ENCODE measurements at places on chromosomes 5 and 9.

DNA sequence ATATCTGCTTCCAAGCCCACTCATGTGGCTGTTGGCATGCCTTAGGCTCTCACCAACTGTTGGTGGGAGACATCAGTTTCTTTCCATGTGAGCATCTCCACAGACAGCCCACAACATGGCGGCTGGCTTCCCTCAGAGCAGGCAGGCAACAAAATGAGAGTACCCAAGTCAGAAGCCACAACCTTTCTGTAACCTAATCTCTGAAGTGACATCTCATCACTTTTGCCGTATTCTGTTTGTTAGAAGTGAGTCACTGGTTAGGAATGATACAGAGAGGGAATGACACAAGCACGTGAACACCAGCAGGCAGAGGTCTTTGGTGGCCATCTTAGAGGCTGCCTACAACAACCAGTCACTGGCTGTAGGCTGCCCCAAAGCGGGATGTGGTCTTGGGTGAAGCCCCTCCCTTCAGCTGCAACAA lies 88.6 kb upstream of the RASGRF2 start:
- peak; percentile 28 for DNase-seq

GRCh38 chr5:119357808-119358529 lies 2.1 kb downstream of the TNFAIP8 start:
- DNase-seq = no peak

DNA sequence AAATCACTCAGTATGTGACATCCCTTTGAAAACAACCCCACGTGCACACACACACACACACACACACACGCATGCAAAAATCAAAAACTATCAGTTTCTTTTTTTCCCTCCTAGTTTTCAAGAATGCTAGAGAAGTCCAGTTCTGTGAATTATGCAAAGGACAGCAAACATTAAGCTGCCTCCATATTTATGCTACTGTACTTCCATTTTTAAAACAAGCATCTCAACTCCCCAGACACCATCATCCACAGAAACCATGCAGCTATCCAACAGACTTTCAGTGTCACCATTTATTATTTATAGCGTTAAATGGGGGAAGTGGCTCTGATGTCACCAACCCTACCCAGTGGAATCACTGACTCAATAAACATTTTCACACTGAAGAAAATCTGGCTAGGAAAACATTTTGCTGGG lies 1.6 kb downstream of the FBXW11 start:
- DNase-seq = no peak

DNA sequence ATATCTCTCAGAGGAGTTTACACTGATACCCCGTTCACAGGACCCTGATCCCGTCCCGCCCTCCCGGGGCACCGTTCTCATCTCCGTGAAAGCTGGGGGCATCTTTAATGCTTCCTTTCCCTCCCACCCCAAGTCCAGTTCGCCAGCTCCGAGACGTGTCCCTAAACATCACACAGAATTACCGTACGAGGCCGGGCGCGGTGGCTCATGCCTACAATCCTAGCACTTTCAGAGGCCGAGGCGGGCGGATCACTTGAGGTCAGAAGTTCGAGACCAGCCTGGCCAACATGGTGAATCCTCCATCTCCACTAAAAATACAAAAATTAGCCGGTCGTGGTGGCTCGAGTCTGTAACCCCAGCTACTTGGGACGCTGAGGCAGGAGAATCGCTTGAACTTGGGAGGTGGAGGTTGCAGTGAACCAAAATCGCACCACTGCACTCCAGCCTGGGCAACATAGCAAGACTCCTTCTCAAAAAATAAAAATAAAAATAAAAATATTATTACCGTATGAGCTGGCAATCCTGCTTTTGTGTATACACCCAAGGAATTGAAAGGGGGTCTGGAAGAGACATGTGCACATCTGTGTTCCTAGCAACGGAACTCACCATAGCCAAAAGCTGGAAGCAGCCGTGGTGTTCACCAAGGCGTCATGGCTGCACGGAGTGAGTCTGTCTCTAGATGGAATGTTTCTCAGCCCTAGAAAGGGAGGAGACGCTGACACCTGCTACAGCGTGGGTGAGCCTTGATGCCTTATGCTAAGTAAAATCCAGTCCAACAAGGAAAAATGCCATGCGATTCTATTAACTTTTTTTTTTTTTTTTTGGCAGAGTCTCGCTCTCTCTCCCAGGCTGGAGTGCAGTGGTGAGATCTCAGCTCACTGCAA lies 1.2 kb upstream of the ABO start:
- DNase-seq = no peak

DNA sequence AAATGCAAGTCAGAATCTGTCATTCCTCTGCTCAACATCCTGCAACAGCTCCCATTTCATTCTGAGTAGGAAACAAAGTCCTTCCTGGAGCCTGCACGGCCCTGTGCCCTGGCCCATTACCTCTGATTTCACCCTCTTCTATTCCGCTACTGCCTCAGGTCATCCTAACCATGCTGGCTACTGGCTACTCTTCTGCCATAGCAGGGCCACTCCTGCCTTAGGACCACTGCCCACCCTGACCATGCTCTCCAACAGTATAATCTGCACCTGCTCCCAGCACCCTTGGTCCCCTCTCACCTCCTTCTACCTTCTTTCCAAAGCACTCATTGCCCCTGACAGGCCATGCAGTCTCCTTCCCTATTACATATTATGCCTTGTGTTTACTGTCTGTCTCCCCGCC lies 8.2 kb downstream of the DPH7 start:
- no peak for DNase-seq

DNA sequence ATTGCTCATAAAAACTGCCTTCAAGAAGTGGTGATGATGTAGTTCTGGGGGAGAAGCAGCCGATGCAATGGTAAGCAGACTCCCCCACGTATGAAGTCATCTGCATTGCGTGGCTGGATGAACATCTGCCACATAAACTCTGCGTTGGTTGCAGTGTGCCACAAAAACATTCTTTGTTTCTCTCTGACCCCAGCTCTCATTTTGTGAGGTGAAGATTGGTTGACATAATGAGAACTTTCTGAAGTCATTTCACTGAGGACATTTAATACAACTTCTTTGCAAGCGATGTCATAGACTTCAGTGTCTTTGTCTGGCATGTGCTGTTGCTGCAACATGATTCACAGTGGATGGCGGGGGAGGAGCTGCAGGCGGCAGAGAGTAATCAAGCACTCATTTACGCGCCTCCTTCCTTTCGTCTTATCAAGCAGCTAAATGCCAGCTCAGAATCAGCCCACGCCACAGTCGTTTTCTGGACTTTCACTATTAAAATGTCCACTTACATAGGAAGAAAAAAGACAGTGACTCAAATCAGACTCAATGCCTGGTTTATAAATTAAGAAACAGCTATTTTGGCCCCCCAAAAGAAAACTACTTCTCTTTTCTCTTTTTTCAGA lies 91.5 kb upstream of the NFIL3 start:
- DNase-seq = peak; percentile 58

DNA sequence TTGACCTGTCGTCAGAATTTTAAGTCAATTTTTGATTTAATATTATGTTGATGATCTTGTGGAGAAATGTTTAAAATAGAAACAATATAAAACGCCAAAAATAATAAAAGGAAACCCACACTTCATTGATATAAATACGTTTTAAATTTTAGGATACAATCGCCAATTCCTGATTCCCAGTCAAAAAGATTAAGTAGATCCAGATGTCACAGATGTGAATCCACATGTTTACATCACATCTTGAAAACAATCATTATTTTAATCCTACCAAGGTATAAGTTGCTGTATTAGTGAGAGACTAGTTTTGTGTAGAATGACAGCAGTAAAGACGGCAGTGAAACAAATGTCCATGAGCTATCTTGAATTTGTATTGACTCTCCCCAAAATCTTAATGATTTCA lies 4.9 kb downstream of the TAS2R1 start:
- DNase-seq = no peak

- DNase-seq = no peak
These were observed 445.3 kb downstream of the NTRK2 start for GRCh38 chr9:85114799-85115198.

GRCh38 chr5:54753034-54753433 lies 232.4 kb downstream of the ESM1 start:
- peak; percentile 18 for DNase-seq

GRCh38 chr5:40306869-40307487 lies 372.7 kb upstream of the PTGER4 start:
- peak; percentile 6 for DNase-seq

DNA sequence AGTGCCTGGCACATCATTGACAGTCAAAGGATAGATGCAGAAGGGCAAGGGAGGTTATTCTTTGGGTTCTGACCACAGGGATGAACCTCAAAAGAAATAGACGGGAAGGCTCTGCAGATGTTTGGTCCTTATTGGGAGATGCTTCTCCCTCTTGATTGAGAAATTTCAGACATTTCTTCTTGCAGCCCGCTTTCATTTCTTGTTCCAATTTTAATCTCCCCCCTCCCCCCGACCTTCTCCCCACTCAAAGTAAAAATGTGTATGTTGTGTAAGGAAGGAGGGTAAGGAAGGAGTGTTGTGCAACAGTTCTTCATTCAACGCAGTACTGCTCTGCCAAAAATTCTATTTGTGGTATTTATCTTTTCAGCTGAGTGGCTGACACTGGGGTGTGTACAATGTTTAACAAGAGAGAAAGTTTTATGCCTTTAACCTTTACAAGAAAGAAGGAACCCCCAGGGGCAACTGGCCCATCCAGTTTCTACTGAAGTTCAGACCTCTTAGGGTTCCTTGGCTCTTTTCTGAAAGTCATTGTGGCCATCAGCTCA lies 46.3 kb upstream of the TNFSF15 start:
- peak; percentile 97 for DNase-seq

DNA sequence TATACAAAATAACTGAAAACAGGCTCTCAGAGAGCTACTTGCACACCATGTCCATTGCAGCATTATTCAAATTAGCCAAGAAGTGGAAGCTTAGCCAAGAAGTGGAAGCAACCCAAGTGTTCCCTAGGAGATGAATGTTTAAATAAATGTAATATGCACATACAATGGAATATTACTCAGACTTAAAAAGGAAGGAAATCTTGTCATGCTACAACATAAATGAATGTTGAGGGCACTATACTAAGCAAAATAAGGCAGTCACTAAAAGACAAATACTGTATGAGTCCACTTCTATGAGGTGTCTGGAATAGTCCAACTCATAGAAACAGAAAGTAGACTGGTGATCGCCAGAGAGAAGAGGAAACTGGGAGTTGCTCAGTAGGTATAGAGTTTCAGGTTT lies 438.1 kb downstream of the MAT2B start:
- DNase-seq = peak; percentile 28

- DNase-seq = peak; percentile 37
These were observed 66.3 kb downstream of the MAT2B start for GRCh38 chr5:163571744-163572143.

GRCh38 chr9:14056316-14056861 lies 257.6 kb downstream of the NFIB start:
- DNase-seq = no peak

- DNase-seq = no peak
These were observed 51.7 kb downstream of the SH3GL2 start for GRCh38 chr9:17630531-17630949.

DNA sequence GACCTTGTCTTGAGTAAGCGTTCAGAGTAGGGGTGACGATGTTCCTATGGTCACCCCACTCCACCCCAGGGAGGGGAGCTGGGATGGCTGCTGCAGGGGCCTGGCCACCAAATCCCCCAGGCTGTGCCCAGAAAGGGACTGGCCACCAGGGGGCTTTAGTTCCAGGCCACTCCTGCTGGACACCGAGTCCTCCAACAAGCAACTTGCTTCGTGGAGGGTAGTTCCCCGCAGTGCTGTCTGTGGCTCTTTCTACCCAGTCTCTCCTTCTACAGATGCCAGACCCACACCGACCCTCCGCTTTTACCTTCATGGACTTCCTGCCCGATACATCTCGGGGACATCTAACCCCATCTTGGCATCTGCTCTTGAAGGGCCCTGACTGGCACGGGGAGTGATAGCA lies 35.7 kb upstream of the GABRP start:
- no peak for DNase-seq

- no peak for DNase-seq
These were observed 413.4 kb downstream of the TMEM38B start for GRCh38 chr9:106107716-106108115.

DNA sequence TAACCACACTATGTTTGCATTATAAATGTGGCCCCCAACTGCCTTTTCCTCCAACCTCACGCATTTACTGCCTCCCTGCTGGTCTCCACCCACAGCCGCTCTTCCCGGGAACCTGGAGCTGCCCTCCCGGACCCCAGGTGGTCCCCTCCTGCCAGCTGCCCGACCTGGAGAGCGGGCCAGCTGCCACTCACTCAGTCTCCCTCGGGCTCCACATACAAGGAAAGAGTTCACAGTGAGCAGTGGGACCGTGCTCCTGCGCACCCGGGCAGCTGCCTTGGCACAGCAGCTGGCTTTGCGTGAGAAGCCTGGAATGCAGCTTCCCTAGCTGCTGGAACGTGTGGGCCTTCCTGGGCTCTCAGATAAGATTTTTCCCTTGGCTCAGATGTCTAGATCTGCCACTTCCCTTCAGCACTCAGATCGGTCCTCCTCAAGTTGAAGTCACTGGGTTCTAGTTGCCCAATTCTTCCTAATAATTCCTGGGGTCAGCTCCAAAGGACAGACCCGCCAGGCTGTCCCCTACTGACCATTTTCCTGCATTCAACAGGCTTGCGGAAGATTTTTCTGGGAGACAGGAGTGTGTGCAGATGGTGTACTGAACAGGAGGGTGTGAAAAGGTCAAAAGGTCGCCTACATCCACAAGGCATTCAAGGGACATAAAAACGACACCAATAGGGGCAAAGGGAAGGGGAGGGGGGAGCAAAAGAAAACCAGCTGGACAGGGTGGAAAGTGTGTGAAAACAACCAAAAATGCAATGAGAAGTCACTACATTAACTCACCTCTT lies 69.1 kb downstream of the MYO10 start:
- no peak for DNase-seq

DNA sequence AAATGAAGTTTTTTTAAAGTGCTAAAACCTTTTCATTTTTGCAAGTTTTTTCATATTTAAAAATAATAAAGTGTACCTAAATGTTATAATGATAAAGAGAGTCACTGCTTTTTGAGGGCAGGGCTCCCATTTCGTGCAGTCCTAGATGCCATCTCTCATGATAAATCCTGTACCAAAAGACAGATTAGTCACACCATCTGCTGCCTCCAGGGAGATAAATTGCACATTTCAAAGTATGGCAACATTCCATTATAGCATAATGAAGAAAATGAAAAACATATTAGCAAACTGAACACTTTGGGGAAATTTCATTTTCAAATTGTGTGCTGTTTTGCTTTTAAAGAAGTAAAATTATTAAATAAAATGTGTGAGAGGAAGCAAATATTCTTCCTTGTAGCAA lies 257.2 kb downstream of the KIAA0825 start:
- peak; percentile 64 for DNase-seq
